ENCODE measurements at places on chromosomes 2 and 18.

DNA sequence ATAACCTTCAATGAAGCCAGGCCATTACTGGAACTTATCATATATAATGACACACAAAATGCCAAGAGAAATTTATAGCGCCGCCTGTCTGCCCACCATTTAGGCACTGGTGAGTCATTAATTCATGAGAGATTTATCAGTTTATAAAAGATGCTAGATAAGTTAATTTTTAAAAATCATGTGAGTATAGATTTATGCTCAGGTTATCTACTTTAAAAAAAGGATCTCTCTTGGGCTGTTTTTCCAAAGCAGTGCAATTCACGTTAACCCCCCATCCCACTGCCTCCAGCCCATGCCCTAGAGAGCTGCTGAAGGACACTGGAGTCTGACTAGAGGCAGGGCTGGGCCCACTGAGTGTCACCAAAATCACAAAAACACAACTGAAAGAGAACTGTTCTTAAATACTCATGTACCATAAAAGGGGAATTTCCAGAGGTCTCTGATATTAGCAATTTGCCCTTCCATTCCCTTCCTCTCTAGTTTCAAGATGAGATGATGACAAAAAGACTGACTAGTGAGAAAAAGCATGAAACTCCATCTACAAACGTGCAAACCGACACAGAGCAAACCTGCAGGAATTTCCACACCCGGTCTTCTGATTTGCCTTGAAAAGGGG lies 160.8 kb downstream of the BCL2 start:
- no peak for DNase-seq

- no peak for DNase-seq
Measured at GRCh38 chr2:100146657-100146960, 4.2 kb upstream of the AFF3 start.

GRCh38 chr2:141068053-141068682 lies 1062.6 kb downstream of the LRP1B start:
- no peak for DNase-seq

DNA sequence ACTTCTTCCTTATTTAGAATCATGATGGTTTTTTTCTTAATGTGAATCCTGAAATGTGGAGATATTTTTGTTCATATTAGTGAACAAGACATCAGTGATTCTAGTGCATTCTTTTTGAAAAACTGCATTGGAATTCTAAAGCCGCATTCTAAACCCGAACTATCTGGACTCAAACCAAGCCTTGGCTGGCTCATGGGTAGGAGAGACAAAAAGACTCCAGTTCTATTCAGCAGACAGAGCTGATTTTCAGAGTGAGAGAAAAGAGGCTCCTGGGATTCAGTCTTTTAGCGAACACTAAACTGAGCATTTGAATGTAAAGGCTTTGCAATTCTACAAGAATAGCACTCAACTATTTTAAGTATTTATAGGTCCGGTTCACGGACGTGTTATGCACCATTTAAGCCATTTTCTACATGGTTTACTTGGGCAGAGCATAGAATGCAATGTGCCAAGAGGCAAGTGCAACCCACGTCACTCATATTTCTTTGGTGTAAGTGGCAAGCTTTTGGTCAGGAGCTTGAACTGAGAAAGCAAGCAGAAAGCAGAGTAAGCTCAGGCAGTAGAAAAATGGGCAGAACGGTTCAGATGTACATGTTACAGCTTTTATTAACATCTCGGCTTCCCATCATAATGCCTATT lies 227.3 kb upstream of the RAB12 start:
- no peak for DNase-seq

- no peak for DNase-seq
Measured at GRCh38 chr18:25244924-25245698, 106.9 kb downstream of the ZNF521 start.

GRCh38 chr2:137937778-137938177 lies 26.5 kb upstream of the HNMT start:
- DNase-seq = no peak

- no peak for DNase-seq
Measured at GRCh38 chr2:152396763-152397162, 61.8 kb downstream of the FMNL2 start.

GRCh38 chr2:46008091-46008870 lies 288.9 kb upstream of the EPAS1 start:
- no peak for DNase-seq

DNA sequence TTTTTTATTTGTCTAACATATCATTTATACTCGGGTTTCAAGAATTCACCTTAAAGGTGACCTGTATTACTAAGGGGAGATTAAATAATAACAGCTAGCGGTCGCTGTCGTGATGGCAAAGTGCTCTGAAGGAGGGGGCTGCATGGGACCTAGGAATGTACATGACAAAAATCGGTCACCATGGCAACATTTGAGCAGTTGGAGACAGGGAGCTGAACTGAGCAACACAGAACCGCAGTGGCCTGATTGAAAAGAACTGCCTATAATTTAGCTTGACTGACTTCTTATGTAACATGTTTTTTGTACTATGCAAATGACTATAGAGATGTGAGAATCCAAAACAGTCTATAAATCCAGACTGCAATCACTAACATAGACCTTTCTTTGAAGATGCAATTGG lies 34.3 kb upstream of the EPHA4 start:
- no peak for DNase-seq

GRCh38 chr2:206353685-206354084 lies 79.2 kb downstream of the ZDBF2 start:
- DNase-seq = no peak

Measured in Caco-2 (cell line).